ENCODE measurements at places on chromosomes 2 and 18.

GRCh38 chr2:121696410-121696930 lies 40.2 kb downstream of the NIFK start:
- DNase-seq: no peak

DNA sequence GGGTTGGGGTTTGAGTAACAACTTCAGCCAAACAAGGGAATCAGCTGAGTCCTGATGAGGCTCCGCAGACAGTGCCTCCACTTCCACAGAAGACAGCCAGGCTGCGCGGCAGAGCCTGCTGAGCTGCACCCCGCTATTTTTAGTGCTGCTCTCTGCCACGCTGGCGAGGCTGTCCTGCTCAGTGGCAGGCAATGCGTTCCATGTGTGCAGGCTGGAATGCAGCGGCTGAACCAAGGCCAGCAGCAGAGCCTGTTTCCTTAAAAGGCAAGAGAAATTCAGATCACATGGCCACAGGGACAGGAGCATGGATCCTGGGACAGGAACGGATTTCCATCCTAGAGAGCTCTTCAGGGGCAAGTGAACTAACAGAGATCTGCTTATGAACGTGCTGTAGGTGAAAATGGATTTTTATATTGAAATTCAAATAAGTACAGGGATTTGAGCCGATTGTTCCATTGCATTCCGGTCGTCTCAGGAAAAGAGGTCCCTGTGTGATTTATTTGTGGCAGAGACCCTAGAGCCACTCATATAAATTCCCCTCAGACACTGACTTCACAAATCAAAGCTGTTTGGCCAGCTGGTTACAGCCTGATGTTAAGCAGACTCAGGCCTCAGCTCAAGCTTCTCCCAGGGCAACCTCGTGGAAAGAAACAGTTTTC lies 98.7 kb downstream of the COL6A3 start:
- peak; percentile 12 for DNase-seq

GRCh38 chr2:238597638-238598528 lies 171.2 kb downstream of the ASB1 start:
- DNase-seq: no peak

DNA sequence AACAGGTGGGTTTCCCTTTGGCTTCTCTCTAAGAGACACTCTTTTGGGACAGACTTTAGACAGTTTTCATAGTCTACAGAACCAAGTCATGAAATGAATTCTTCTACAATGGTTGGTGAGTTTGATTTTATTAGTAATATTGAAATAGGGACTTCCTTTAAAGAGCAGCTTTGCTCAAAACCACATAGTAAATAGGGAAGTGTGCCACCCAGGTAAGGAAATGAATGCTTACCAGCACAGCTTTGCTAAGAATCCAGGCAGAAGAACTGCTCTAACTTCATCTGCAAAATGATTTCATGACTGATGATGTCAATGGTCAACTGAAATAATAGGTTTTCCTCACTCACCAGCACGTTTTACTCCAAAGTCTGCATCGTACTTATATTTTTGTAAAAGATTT lies 89.2 kb downstream of the NYAP2 start:
- no peak for DNase-seq

DNA sequence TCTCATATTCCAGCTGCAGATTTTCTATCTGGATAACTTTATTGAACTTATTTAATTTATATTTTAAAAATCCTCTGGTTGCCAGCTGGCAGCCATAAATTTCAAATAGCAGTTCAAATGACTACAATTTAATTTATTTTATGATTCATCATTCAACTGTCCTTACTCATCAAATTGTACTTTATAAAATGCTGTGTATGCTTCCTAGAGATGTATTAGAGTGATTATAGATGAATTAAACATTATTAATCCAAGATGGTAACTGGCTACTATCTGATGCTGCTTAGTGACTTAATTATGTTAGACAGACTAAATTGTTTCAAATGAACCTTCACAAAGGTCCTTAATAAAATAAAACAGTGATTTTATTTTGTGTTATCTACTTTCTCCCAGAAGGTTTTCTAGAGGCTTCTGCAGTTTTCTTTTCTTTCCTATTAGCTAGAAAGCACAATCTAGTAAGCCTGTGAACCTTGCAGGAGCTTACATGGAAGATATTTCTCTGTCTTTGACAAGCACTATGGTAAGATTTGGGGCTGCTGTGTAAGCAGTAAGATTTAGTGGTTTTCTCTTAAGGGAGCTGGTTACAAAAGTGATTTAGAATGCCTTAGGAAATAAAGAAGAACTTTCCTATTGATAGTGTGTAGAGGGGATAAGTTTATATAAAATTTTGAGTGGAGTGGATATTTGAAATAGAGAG lies 322.3 kb downstream of the FSIP2 start:
- DNase-seq: no peak

- no peak for DNase-seq
Observed at GRCh38 chr2:3443506-3444084, 64.1 kb downstream of the TRAPPC12 start.

DNA sequence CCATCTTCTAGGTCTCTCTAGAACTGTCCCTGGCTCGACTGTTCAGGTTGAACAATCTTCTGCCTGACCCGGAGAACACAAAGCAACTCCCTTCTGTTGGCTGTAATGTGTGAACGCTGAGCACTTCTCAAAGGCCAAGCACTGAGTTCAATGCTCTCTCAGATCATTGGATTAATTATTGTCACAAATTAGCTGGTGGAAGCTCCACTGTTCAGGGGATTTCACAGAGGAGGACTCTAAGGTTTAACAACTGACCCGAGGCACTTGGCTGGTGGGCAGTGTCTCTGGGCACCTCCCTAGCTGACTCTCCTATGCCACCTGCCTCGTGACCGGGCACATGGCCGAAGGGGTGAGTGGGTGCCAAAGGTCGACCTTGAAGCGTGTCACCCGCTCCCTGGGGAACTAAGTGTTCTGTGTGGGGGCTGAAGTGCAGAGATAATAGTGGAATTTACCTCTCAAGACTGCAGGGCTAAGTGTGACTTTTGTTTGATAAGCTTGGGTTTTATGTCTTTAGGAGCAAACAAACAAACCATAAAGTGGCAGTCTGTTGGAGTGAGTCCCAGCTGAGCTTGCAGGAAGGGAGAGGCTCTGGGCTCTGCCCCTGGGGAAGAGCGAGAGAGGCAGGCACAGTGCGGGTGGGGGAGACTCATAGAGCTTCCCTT lies 64.8 kb downstream of the BCL2L11 start:
- peak; percentile 24 for DNase-seq

DNA sequence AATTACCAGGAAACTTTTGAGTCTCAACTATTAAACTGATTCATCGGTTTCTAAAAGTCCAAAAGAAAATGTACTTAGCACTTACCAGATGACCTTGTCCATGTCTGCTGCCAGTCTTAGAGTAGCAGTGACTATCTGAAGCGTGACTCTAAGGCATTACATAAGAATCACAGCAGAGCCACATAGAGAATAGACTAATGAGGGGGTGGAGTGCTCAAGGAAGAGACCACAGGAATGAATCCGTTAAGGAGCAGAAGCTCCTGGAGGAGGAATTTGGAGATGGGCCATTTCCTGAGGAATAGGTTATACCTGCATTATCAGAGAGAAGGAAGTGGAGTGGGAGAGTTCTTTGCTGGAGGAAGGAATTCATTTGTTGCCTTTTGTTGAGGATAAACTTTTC lies 116.0 kb downstream of the MAP3K20 start:
- no peak for DNase-seq

DNA sequence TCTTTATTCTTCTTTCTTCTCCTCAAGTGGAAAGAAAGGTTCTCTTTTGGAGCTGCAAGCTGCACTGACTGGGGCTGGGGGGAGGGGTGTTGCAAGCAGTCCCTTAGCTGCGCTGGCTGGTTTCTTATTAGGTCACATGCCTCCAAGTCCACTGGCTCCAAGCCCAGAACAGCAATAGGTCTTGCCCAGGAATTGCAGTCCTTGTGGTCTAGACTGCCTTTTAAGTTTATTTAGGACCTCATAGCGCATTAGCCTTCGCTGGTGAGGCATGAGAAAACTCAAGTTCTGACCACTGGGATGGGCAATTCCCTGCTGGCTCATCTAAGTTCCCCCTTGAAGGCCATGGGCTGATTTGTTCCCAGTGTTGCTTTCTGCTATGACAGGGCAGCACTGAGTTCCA lies 138.6 kb upstream of the SCN7A start:
- DNase-seq: no peak

Data from anterior cingulate cortex (tissue), 58 donors.